ENCODE measurements at places on chromosomes 7 and 10.

DNA sequence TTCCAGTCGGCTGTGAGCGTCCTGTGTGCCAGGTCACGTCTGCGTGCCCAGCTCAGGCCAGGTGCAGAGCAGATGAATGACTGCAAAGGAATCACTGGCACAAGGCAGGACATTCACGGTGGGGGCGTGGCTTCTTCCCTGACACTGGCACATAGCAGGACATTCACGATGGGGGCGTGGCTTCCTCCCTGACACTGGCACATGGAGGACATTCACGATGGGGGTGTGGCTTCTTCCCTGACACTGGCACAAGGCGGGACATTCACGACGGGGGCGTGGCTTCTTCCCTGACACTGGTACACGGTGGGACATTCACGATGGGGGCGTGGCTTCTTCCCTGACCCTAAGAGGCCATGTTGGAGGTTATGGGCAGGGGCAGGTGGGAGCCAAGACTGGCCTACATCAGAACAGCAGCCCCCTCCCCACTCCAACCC lies 64.3 kb downstream of the MYL10 start:
- DNase-seq: no peak

- DNase-seq: no peak
Observed at GRCh38 chr10:13390604-13391522, 42.8 kb upstream of the SEPHS1 start.

DNA sequence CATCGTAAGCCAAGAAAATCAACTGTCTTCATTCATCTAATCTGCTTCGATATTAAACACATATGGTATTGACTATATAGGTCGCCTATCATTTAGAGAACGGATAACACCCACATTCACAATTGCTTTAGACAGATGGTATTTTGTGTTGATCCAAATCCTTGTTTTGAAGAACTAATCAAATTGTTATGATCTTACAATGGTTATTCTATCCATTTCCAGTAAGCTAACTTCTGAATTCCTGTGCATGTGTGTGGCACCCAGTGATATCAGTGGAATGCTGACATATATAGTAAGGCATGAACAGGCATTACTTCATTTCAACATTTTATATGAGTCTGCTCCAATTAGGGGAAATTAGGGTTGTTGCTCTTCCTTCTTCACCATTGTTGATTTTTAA lies 98.8 kb downstream of the SEMA3E start:
- no peak for DNase-seq

- DNase-seq: no peak
Observed at GRCh38 chr10:91206427-91206826, 14.0 kb upstream of the PCGF5 start.

DNA sequence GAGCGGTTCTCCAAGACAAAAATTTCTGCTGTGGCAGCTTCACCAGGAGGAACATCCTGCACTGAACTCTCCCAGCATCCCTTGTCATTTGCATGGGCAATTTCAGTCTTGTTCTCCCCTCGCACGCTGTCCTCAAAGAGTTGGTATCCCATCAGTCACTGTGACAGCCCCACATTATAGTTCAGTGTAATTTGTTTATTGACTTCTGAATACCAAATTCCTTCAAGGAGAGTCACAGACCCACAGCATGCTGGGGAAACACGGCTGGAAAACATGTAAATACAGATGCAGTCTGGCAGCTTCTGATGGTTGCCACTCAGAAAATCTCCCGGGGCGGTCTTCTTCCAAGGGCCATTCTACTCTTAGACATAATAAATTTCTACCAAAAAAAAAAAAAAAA lies 151.0 kb upstream of the NEBL start:
- DNase-seq: no peak

DNA sequence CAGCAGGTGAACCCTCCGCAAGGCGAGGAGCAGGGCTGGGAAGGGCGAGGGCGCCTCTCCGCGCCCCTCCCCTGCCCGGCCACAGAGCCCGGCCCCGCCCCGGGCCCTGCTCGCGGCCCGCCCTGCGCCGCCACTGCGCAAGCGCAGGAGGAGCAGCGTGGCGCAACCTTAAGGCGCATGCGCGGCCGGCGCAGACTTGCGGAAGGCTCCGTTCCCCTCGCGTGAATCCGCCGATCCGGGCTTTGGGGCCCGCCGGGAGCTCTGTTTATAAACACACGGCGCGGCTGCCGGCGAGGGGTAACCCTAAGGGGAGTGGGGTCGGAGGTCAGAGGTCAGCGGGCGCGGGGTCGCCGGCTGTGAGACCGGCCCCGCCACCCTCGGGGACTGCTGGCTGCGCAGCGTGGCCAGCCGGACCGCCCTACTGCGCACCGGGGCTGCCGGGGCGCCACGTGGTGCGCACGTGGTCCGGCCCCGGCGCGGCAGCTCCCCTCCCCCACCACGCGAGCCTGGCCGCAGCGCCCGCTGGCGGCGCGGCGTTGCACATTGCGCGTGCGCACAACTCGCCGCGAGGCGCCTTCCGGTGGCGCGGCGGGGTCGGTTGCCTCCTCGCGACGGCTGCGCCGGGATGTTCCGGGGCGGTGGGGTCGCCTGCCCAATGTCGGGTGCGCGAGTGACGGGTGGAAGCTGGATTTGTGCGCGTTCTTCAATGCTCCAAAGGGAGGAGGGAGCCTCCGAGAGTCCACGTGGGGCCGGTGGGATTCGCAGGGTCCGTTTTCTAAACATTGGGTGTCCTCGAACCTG lies 40.2 kb upstream of the FOXK1 start:
- peak; percentile 90 for DNase-seq

DNA sequence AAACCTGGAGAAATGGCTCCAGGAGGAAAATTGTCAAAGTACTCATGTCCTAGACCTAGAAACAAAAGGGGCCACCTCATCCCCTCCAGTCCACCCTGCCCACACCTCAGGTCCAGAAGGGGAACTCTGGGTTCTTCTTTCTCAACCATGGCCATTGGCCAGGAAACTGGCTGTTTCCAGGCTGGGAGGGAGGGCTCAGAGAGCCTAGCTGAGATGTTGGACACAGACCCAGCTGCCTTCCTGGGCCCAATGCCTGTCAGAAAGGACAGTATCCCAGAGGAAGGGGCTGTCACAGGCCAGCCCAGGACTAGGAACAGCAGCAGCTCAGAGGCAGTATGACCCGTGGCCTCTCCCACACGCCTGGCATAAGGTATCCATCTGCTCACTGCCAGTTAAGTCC lies 9.6 kb downstream of the GRID1 start:
- no peak for DNase-seq

- no peak for DNase-seq
Observed at GRCh38 chr7:46679671-46680070, 758.6 kb upstream of the IGFBP3 start.

GRCh38 chr7:106562711-106563366 lies 98.1 kb downstream of the CCDC71L start:
- no peak for DNase-seq
